ENCODE measurements at places on chromosomes 11 and 22.
A peak's percentile ranks its signal among the peaks of the same experiment; 100 is the strongest.

DNA sequence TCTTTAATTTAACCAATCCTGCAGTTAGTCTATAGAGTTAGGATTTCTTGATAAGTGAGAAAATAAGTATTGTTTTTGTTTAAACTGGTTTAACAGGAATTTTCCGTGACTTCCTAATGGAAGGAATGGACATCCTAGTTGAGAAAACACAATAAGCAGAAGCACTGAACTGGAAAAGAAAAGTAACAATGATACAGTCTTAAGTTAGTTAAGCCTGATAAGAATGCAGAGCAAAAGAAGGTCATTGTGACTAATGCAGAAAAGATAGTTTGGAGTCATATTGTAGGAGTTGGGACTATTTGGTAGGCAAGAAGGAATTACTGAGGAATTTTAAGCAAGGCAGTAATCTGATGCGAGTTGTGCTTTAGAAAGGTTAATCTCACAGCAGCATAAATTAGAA lies 11.7 kb downstream of the RNF141 start:
- no peak for DNase-seq

DNA sequence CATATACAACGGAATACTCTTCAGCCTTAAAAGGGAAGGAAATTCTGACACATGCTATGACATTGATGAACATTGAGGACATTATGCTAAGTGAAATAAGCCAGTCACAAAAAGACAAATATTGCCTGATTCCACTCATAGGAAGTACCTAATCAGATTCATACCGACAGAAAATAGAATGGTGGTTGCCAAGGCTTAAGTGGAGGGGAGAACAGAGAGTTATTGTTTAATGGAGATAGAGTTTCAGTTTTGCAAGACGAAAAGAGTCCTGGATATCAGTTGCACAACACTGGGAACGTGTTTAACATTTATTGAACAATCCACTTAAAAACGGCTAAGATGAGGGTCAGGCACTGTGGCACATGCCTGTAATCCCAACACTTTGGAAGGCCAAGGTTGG lies 45.6 kb upstream of the HIPK3 start:
- DNase-seq, result no peak

- DNase-seq, result no peak
Observed at GRCh38 chr11:235609-235996, 539 bp downstream of the SIRT3 start.

- no peak for DNase-seq
Observed at GRCh38 chr22:48444320-48445112, 1383.2 kb downstream of the BRD1 start.

DNA sequence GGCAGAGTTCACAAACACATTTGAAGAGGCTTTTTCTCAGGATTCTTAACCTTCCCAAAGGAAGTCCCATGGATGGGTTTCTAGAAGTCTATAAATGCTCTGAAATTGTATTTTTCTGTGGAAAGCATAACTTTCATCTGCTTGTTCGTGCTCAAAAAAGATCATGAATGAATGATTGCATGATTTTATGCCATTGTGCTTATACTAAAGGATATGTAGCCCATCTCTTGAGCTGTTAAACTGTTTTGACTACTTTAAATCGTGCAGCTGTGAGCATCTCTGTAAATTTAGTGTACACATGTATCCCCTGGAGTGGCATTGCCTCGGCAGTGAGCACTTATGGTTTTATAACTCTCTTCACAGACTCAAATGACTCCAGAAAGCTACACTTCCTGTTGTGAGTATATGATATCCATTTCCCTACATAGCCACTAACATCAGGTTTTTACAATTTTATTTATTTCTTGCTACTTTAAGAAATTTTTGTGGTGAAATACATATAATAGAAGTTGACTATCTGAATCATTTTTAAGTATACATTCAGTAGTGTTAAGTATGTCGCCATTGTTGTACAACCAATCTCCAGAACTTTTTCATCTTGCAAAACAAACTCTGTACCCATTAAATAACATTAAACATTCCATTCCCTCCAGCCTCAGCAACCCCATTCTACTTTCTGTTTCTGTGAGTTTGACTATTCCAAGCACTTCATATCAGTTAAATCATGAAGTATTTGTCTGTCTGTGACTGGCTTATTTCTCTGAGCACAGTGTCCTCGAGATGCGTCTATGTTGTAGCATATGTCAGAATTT lies 8.0 kb downstream of the NEAT1 start:
- DNase-seq, result no peak

DNA sequence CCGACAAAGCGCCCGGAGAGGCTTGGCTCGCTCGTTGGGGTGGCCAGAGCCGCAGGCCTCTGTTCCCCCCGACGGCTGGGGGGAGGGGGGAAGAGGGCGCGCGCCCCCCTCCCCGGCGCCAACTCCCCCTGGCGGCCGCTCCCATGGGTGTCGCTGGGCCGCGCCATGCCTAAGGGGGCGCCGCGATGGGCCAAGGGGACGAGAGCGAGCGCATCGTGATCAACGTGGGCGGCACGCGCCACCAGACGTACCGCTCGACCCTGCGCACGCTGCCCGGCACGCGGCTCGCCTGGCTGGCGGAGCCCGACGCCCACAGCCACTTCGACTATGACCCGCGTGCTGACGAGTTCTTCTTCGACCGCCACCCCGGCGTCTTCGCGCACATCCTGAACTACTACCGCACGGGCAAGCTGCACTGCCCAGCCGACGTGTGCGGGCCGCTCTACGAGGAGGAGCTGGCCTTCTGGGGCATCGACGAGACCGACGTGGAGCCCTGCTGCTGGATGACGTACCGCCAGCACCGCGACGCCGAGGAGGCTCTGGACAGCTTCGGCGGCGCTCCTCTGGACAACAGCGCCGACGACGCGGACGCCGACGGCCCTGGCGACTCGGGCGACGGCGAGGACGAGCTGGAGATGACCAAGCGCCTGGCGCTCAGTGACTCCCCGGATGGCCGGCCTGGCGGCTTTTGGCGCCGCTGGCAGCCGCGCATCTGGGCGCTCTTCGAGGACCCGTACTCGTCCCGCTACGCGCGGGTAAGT lies 1.4 kb downstream of the KCNC1 start:
- DNase-seq, result peak; percentile 26

DNA sequence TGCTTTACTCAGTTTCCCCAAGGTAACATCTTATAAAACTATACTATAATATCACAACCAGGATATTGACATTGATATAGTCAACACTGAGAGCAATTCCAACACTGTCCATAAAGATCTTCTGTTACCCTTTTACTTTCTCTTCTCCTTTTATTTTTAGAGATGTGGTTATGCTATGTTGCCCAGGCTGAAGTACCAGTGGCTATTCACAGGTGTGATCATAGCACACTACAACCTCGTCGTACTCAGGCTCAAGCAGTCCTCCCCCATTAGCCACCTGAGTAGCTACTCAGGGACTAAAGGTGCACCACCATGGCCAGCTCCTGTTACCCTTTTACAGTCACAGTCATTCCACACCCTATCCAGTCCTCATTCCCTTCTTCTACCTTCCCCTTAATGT lies 119.7 kb downstream of the CWF19L2 start:
- DNase-seq, result no peak

GRCh38 chr11:103359216-103359615 lies 250.0 kb downstream of the DYNC2H1 start:
- no peak for DNase-seq

GRCh38 chr11:10255388-10256125 lies 38.5 kb downstream of the SBF2 start:
- no peak for DNase-seq

DNA sequence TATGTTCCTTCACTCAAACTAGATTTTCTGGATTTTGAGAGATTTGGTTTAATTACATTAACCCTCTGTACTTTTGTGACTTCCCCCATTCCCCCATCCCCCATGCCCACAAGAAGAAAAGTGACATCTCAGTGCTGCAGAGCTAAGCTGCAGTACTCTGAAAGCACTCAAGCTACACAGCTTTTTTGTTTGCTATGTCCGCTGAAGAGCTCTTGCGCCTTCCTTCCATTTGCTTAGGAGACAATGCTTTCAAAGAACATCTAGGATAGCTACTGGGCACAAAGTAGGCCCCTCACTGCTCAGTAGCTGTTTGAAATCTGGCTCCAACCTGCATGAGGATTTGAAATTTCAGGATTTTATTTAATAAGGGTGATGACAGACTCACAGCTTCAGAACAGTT lies 69.7 kb downstream of the SLC17A6 start:
- peak; percentile 41 for DNase-seq

DNA sequence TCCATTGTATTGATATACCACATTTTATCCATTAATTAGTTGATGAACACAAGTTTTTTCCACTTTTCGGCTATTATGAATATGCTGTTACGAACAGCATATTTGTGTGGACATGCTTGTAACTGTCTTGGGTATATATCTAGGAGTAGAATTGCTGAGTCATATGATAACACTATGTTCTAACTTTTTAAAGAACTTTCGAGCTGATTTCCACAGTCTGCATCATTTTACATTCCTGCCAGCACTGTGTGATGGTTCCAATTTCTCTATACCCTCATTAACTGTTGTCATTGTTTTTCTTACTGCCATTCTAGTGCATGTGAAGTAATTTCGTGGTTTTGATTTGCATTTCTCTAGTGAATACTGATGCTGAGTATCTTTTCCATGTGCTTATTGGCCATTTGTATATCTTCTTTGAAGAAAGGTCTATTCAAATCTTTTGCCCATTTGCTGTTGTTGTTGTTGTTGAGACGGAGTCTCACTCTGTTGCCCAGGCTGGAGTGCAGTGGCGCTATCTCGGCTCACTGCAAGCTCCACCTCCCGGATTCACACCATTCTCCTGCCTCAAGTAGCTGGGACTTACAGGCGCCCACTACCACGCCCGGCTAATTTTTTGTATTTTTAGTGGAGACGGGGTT lies 7.4 kb upstream of the RCE1 start:
- DNase-seq, result no peak

DNA sequence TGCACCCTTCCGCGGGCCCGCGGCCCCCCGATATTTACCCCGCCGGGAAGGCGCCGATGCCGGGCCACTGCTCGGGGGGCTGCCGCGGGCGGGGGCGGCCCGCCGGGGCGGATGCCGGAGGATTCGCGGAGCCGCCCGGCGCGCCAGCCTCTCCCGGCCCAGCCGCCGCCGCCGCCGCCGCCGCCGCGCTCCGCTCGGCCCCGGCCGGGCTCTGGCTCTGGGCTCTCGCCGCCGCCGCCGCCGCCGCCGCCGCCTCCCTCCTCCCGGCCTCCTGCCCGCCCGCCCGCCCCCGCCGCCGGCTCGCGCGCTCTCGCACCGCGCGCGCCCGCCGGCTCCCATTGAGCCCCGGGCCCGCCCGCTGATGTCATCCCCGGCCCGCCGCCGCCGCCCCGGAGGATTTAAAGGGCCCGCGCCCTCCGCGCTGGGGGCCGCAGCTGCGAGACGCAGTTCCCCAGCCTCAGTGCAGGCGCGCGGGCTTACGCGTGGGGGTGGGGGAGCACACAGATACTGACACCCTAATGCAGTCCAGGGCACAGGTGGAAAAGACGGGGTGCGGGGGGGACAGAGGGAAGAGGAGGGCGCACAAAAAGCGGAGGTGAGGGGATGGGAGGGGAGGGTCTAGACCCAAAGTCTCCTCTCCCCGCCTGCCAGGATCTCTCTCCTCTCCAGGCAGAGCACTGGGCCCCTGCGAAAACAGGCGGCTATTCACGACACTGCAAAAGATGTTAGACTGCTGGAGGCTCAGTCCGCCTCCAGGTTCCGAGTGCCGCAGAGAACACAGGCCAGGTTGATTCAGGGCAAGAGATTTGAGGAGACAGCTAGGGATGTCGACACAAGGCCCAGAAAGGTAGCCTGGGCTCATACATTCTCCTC lies at the start of gene CSNK1E:
Gene CSNK1E, minus strand, starts transcription at position 312 of the 873 bp plus-strand sequence. CDS start 3,276 bp downstream, outside the sequence.
- peak; percentile 35 for DNase-seq

GRCh38 chr11:96196181-96196662 lies 146.8 kb downstream of the MAML2 start:
- DNase-seq, result no peak

DNA sequence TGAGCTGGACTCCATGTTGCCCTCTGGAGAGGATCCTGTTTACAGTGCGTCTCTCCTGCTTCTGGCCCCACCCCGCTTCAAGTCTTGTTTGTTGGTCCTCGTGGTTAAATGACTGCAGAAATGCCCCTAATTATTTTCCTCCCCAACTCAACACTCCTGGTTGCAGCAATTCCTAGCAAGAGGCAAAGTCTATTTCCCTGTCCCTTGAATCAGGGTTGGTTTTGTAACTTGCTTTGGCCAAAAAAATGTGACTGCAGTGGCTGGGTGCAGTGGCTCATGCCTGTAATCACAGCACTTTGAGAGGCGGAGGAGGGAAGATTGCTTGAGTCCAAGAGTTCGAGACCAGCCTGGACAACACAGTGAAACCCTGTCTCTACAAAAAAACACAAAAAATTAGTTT lies 41.0 kb upstream of the FGF3 start:
- DNase-seq, result no peak

DNA sequence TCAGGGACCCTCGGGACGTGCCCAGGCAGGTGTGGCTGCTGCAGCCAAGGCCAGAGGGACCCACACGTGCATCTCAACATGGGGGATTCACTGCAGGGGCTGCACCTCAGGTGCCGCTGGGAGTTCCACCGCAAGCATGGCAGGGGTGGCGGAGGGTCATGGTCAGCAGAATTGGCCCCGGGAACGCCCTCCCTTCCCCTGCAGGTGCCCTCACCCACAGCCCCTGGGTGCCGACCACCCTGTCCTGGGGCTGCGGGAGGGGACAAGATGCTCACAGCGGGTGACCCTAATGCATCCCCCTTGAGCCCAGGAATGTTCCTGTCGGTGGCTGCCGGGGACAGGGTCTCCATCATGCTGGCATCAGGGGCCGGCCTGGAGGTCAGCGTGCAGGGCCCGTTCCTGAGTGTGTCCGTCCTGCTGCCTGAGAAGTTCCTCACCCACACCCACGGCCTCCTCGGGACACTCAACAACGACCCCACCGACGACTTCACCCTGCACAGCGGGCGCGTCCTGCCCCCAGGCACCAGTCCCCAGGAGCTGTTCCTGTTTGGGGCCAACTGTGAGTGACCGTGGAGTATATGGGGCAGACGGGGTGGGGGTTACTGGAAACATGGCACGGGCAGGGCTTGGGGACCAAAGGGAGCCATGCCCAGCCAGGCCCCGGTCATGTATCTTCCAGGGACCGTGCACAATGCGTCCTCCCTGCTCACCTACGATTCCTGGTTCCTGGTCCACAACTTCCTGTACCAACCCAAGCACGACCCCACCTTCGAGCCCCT lies 5.8 kb downstream of the SUSD2 start:
- DNase-seq, result no peak

DNA sequence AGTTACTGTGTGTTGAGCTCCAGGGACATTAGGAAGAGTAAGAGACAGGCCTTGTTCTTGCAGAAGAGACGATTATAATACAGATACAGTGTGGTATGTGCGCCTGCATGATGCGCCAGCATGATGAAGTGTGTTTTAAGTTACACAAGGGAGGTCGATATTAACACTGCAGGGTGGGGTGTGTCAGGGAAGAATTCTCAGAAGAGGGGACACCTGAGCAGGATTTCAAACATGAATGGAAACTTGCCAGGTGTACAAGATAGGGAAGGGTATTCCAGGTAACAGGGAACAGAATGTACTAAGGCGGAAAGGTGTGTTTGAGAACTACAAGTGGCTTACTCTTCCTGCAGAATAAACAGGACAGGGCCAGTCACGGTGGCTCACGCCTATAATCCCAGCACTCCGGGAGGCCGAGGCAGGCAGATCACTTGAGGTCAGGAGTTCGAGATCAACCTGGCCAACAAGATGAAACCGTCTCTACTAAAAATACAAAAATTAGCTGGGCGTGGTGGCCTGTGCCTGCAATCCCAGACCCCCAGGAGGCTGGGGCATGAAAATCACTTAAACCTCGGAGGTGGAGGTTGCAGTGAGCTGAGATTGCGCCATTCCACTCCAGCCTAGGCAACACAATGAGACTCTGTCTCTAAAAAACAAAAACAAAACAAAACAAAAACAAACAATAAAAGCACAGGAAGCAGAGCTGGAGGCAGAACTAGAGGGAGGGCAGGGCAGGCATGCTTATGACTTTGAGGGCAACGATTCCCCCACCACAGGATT lies 59.0 kb downstream of the SYN3 start:
- DNase-seq, result no peak

All from NCI-H1092 (cell line).